Stimulated activated CD8-positive, alpha-beta memory T cell treated with anti-CD3 and anti-CD28 coated beads, Interleukin-7, amount 100 ng/mL, for 4 hours (primary cell): ENCODE measurements at places on chromosomes 4 and X.

DNA sequence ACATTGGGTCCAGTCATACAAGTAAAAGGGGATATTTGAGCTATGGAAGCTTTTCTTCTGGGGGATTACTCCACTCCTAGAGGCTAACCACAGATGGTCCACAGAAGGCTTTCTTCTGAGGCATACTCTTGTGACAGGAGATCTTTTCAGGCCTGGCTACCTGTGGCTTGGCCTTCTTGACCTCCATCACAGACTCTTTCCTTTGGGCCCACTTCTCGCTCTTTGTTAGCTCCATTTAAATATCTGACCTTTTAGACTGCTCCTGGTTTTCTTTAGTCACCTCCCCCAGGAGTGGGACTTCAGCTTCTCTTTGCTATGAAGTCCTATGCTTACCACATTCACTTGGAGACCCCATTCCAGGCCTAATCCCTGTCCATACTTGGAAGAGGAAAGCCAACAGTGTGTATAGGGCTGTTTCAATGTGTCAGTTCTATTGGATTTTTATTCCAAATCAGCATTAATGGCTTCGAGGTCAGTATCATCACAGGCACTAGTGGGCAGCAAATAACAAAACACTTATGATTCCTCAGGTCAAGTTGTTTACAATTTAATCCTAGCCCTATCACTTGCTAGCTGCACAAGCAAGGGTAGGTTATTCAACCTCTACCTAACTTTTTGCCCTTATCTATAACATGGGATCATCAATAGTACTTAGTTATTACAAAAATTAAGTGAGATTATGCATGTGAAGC lies 26.3 kb downstream of the GPC3 start:
- no peak for DNase-seq

- no peak for DNase-seq
These were observed 327.9 kb upstream of the GRIA3 start for GRCh38 chrX:122856205-122856604.

GRCh38 chr4:100827756-100828155 lies 309.9 kb upstream of the EMCN start:
- DNase-seq, result no peak

DNA sequence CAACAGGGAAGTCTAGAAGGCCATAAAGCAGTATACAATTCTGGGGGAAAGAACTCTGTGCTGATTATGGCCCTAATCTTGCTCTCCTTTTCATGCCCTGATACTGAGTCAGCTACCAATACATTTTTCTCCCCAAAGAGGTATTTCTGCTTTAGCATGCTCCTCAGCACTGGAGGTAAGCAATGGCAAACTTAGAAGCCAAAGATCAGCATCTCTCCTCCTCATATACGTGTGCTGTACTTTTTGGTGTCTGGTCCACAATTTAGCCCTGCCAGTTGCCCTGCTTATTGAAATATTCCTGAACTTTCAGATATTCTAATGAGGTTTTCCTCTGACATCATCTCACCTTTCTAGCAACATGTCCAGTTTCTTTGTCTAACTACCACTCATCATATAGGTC lies 226.2 kb downstream of the FSTL5 start:
- DNase-seq, result no peak

- DNase-seq, result no peak
These were observed 18.8 kb upstream of the TBC1D8B start for GRCh38 chrX:106783716-106784115.

DNA sequence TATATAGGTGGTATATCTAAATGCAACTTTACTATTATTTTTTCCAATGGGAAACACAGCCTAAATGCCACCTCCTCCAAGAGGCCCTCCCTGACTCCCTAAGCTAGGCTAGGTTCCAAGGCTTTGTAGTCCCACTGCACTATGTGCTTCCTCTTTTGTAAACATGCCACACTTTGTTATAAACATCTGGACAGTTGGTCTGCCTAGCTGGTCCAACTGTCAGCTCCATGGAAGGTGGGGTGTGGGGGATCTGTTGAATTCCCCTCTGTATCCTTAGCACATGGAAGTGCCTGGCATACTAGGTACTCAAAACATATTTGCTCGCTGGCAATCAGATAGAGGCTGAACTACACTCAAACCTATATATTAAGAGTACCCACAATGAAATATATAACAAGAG lies 63.4 kb downstream of the SLC9A7 start:
- DNase-seq, result no peak

DNA sequence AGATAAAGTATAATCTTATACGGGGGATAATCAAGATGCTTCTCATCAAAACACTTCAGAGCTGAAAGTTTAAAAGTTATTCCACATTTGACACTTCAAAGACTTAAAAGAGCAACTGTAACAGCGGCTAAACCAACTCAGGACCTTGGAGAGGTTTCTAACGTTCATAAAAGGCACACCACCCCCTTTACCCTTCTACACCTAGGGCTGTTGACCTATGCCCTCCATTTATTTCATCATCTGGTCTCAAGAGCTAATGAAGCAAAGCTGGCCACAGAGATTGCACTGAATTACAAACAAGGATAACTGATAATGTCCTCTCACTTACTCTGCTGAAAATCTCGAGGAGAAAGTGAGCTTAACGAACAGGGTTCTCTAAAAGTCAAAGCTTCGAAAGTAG lies 1.1 kb upstream of the RPS6KA6 start:
- DNase-seq, result no peak

- no peak for DNase-seq
These were observed 89.8 kb upstream of the ACSL4 start for GRCh38 chrX:109822861-109823260.

DNA sequence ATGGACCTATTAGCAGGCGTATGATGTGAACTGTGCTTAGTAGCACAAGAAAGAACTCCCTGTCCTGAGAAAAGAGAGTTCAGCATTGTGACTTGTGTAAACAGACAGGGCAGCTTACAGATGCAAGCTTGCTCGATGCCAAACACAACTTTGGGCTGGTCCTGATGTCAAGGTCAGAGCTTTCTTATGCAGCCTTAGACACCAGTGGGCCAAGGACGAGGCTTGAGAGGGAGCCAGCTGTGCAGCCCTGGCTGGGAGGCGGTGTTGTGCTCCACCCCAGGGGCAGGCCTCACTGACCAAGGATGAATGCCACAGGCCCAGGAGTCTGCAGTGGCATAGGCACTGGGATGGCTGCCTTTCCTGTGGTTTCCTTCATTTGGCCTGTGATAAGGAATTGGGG lies 35.4 kb downstream of the JADE1 start:
- DNase-seq, result no peak

- DNase-seq, result no peak
These were observed 42.7 kb downstream of the UBA6 start for GRCh38 chr4:67658302-67658701.

DNA sequence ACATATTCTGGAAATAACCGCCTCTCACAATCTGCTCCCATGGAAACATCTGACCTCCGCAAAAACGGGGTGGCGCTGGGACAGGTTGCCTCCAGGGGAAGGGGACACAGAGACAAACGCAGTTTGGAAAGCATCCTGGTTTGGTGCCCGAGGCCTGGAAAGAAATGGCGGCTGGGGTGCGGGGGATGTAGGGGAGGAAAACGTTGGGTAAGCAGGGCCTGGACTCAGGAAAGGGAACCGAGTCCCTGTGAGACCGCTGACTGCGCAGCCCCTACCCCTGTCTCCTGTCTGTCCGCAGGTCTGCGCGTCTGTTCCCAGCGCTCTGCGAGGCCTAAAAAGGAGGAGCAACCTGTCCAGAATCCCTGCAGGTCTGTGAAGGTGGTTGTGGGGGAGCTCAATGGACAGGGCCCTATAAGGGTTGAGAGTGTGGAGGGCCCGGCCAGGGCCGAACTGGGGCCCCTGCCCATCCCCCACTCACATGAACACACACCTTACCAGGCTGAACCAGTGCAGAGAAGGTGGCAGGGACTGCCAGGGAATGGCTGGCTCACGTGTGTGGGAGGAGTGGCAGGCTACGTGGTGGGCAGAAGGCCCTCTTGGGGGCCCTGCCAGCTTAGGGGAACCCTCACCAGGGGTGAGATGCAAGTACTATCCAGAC lies 672 bp downstream of the TCEAL3 start:
- DNase-seq, result no peak

- DNase-seq, result no peak
These were observed 87.6 kb downstream of the CRMP1 start for GRCh38 chr4:5805270-5805669.

- DNase-seq, result no peak
These were observed 177.8 kb upstream of the IGFBP7 start for GRCh38 chr4:57287687-57288604.

DNA sequence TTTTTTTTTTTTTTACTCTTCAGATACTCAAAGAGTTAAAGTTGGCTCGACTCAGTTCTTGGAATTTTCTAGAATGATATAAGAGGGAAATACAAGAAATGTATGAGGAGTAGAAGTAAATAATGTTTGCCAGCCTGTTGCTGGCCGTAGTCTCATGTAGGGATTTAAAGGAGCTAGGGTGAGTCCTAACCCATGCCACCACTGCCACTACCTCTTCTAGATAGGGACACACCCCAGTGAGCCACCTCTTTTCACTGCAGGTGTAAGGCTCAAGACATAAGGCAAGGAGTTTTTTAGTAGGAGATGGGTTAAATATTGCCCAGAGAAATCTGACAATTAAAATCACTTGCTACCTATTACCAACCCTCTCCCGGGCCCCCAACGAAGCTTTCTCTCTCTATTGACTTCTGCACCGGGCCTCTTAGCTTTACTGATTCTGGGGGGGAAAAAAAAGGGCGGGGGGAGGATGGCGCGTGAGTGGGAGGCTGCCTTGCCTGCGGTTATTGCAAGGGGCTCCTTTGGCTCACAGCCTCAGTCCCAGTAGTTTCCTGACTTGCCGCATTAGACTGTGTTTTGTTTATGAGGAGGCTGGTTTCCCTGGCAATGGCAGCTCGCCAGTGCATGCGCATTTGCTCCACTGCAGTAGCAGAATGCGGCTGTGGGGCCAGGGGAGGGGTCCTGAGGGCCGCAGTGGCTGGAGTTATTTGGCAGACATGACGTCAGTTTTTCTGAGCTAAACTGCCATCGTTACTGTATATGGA lies 3.0 kb downstream of the LINC00632 start:
- no peak for DNase-seq

DNA sequence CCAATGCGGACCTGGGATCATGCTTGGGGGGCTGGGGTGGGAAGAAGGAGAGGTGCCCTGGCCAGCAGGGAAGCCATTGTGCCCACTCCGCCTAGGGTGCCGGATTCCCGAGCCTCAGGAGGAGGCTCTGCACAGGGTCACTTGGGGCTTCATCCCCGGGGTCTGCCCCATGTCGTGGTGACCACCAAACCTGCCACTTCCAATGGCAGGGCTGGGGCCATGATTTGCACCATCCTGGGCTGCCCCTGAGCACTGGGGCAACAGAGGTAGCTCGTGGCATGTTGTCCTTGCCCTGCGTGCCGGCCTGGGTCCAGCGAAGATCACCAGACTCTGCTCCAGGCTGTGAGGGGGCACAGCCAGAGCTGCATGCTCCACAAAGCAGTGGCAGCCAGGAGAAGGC lies 71.4 kb upstream of the DCAF12L2 start:
- DNase-seq, result no peak

- DNase-seq, result no peak
These were observed 127.4 kb downstream of the SLC39A8 start for GRCh38 chr4:102217775-102218355.

DNA sequence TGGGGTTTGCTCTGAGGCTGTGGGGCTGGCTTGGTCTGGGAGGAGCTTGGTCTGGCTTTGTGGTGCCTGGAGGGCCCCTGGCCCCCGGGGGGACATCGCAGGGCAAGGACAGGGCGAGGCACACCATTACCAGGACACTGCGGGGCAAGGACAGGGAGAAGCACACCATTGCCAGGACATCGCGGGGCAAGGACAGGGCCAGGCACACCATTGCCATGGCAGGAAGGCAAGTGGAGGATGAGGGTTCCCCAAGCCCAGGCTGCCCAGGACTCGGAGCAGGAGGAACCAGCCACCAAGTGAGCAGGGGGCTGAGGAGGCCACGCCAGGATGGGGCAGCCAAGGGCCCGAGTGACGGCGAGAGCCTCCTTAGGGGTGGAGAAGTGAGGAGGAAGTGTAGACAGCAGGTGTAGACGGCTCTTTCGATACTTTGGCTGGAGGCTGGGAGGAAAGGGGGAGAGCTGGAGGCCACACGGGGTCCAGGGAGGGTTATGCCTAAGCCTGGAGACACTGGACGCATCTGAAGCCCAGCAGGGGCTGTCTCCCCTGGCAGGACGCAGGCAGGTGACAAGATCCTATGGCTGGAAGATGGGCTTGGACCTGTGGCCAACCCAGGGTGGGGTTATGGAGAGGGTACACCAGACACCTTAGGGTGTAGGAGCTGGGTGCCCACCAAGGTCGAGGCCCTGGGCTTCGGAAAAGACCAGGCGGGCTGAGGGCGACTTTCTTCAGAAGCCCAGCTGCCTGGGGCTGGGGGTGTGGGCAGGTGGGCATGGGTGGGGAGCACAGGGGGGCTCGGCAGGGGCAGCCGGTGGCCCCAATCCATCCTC lies 7.3 kb downstream of the NKX1-1 start:
- DNase-seq, result no peak

GRCh38 chr4:11496351-11496829 lies 67.7 kb upstream of the HS3ST1 start:
- DNase-seq, result no peak

DNA sequence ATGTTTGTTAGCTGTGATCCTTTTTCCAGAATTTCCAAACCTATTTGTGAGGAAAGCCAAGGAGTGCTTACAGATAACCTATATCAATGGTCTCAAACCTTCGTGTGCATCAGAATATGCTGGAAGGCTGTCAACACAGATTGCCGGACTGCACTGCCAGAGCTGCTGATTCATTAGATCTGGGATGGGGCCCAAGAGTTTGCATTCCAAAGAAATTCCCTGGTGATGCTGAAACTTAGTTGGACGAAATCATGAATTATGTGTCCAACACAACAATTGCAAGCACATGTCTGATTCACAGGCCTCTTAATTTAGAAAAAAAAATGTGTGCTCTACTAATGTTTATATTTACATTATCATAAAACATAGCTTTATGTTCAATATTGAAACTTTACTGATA lies 544.0 kb upstream of the AMOT start:
- no peak for DNase-seq

- no peak for DNase-seq
These were observed 1.2 kb downstream of the DYNLT3 start for GRCh38 chrX:37846141-37846540.

DNA sequence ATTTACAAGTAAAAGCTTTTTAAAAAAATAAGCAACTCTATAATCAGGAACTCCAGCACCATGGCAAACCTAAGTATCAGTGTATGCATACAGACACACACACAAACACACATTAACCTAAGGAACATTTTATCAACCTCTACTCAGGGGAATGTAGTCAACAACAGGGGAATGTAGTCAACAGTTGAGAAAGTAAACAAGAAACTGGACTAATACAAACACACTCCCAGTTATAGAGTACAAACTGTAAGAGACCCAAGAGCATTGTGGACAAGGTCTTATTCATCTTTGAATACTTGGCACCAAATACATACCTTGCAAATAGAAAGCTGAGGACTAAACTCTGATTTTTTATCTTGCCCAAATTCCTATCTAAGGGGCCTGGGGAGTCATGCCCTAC lies 36.2 kb downstream of the PAPSS1 start:
- no peak for DNase-seq

GRCh38 chrX:154056770-154057241 lies 37.1 kb upstream of the IRAK1 start:
- DNase-seq, result no peak

- DNase-seq, result no peak
These were observed 60.3 kb upstream of the HSD17B10 start for GRCh38 chrX:53494436-53494835.
